ENCODE measurements at places on chromosomes 7 and 10.
A peak's percentile ranks its signal among the peaks of the same experiment; 100 is the strongest.

DNA sequence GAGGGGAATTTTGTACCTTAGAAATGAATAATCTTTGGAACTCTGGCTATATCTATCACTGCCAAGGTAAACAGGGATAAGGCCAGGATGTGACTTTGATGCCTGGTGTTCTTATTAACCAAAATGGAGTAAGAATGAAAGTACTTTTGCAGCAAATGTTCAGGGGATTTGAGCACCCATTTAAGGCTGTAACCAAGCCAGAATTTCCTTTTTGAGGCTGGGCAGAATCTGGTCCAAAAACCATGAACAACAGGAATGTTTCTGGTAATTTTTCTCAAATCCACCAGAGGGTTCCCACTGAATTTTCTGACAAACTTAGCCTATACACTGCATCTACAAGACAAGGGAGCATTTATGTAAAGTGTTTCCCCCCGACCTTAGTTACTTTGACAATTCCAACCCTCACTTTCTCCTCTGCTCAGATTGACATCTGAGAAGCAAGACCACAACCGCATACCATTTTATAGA, 120.6 kb downstream of the BAMBI start:
- no peak for DNase-seq

DNA sequence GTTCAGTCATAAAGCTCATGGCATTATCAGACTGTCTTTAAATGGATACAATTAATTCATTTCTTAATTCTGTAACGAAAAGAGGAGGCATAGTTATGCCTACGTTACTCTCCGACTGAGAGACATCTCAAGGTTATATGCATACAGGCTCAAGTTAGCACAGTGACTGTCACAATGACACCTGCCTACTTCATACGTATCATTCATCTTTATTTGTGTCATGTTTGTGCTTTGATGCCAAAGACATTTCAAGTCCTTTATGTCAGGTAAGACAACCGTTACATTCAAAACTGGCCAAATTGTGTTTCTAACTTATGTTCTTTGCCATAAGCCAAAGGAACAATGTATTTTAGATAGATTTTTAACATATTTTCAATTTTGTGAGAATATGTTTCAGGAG, 328.8 kb upstream of the NRG3 start:
- DNase-seq, result no peak

DNA sequence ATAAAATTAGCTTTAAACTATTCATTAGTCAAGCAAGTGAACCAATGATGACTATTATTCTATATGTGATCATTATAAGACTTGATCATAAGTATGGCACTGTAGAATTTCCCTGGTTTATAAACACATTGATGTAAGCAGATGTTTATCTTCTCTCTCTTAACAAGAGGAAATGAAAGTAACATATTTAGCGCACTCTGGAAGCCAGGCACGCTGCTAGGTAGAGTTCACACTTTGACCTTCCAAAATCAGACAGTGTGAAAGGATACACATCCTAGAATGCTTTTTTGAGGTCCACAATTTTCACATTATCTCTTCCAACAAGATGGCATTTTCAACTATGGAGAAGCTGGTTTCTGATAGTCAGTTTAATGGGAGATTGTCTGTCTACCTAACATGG, 529.4 kb upstream of the IGFBP3 start:
- DNase-seq, result no peak

GRCh38 chr10:113326160-113327111, 226.4 kb upstream of the HABP2 start:
- DNase-seq, result peak; percentile 97

DNA sequence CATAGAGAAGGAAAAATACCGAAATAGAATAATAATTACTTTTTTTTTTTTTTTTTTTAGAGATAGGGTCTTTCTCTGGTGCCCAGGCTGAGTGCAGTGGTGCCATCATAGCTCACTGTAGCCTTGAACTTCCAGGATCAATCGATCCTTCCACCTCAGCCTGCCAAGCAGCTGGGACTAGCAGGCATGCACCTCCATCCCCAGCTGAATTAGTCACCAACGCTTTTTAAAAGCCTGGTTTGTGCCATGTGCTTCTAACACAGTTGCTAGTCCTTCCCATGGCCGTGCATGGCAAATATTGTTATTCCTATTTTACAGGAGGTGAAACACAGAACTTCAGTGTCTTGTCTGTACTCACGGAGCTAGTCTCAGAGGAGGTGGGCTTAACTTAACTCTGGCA, 23.2 kb downstream of the LYZL2 start:
- no peak for DNase-seq

DNA sequence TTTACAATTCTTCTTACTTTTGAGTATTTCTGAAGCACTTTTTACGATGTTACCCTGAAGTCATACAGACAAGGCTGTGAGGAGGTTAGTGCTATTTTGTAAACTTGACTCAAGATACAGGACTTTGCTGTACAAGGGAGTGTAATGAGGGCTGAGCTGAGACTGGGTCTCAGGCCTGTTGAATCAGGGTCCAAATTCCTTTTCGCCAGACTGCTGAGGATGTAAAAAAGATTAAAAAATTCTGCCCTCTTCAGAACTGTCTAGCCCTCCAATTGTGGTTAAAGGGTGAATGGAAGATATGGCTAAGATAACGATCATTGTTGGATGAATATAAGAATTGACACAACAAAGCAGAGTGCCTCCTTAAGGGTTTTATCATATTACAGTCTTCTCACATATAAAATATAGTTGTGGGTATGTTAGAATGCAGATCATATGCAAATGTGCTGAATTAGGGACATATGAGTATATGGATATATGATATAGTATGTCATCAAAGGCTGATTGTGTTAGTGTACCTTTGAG, 165.4 kb downstream of the SUGCT start:
- DNase-seq, result no peak

- DNase-seq, result peak; percentile 73
These were observed 240.2 kb downstream of the PTEN start for GRCh38 chr10:88103576-88103975.

- DNase-seq, result no peak
These were observed 39.5 kb downstream of the STEAP1B start for GRCh38 chr7:22460363-22460988.

GRCh38 chr10:11328264-11329061, 283.0 kb downstream of the USP6NL start:
- DNase-seq, result no peak

GRCh38 chr7:17405786-17406185, 107.3 kb downstream of the AHR start:
- DNase-seq, result peak; percentile 40

GRCh38 chr7:121002757-121003200, 14.3 kb downstream of the CPED1 start:
- DNase-seq, result no peak

DNA sequence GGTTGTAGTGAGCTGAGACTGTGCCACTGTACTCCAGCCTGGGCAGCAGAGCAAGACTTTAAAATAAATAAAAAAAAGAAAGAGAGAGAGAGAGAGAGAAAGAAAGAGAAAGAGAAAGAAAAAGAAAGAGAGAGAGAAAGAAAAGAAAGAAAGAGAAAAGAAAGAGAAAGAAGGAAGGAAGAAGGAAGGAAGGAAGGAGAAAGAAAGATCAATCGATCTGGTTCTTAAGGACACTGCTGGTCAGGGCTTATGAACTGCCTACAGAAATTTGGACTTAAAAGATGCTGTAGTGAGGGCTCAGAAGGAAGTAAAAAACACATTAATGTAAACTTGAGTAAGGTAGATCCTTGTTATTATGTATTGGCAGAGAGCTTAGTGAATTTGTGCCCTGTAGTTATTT, 62.4 kb downstream of the COPG2 start:
- DNase-seq, result no peak

GRCh38 chr10:62178568-62178967, 90.1 kb downstream of the RTKN2 start:
- DNase-seq, result no peak

GRCh38 chr10:106714734-106715555, 449.6 kb downstream of the SORCS1 start:
- no peak for DNase-seq

DNA sequence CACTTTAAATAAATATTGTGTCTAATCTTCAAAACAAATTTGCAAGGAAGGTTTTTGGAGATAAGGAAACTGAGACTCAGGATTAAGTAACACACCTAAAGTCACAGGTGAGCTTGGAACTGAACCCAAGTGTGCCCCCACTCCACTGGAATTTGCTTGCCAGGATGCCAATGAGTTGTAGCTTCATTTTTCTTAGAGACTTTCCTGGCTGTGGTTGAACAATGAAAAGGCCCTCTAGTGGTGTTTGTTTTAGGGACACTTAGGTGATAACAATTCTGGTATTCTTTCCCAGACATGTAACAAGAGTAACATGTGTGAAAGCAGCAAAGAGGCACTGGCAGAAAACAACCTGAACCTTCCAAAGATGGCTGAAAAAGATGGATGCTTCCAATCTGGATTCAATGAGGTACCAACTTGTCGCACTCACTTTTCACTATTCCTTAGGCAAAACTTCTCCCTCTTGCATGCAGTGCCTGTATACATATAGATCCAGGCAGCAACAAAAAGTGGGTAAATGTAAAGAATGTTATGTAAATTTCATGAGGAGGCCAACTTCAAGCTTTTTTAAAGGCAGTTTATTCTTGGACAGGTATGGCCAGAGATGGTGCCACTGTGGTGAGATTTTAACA, 1.5 kb downstream of the IL6 start:
- DNase-seq, result peak; percentile 39

DNA sequence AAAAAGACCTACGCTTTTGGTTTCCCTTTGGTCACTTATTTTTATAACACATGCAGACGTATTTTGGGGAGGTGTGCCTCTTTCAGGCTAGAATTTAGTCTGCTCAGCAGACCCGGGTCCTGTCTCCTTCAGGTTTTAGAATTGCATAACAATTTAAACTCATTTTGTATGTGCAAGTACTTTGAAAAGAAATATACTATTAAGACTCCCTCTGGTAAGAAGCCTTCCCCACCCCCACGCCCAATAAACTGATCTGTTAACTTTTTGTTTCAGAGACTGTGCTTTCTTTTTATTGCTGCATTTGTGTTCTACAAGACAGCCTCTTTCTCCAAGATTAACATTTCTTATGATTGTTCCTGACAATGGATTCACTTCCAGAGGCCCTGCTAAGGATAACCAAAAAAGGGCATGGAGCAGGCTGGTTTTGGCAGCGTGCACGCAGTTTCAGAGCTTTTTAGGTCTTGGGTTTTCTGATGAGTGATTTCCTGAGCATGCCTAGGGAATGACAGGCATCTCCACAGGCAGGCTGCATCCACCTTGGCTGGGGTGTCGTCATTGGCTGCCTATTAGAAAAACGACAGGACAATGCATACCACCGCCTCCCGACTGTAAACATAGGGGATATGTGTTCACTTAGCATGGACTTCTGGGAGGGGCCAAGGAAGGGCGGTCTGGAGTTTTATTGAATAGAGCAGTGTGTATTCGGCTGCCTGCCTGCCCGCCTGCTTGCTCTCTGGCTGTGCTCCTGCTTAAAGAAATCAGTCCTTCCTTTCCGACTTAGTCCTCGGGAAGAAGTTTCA, at the start of gene CALD1:
CALD1 (plus strand) TSS at position 694 of the 800 bp plus-strand sequence. CDS start 88,100 bp downstream, outside the sequence.
- no peak for DNase-seq

GRCh38 chr10:69952821-69953221, 99.8 kb upstream of the MACROH2A2 start:
- no peak for DNase-seq

GRCh38 chr10:679556-679955, 9.9 kb downstream of the DIP2C start:
- DNase-seq, result no peak

GRCh38 chr10:71600849-71601248, 118.7 kb downstream of the C10orf105 start:
- DNase-seq, result peak; percentile 89

GRCh38 chr7:48976253-48976652, 51.9 kb downstream of the CDC14C start:
- peak; percentile 86 for DNase-seq

GRCh38 chr7:107166736-107167426, 1.9 kb upstream of the HBP1 start:
- no peak for DNase-seq

GRCh38 chr7:105204953-105205352, 183.8 kb downstream of the SRPK2 start:
- no peak for DNase-seq

GRCh38 chr10:116307455-116307854, 16.8 kb upstream of the CCDC172 start:
- no peak for DNase-seq

DNA sequence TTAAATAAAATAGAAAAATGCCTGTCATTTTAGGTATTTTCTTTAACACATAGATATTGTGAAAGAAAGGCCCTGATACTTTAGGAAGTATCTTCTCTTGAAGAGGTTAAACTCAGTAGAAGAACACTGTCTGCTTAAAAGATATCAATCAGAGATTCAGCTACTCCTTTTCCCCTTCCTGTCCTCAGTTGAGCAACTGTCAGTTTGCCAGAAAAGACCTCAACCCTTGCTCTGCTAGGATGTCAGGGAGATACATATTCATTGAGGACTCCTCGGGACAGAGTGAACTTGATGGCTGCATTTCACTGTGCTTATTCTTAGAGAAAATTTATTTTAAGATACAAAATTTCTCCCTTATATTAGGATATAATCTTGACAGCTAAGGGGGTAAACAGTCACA, 173.6 kb upstream of the CACNA2D1 start:
- DNase-seq, result no peak

- DNase-seq, result no peak
These were observed 542.2 kb upstream of the FOXK1 start for GRCh38 chr7:4139656-4140625.

GRCh38 chr7:129252128-129252527, 27.3 kb downstream of the AHCYL2 start:
- no peak for DNase-seq

DNA sequence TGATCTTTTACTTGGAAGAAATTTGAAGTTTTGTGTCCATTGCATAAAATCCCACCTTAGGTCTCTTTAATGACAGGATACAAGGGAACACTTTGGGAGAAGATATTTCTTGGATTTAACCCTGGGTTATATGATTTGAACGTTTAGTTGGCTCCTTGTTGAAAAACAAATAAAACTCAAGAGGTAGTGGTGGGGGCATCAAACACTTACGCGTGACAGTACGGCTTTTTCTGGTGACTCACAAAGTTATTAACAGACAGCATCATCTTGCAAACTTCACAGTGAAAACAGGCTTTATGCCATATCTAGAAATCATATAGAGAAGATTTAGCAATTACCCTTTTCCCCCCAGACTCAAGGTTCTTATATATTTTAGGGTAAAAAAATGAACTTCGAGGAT, 699 bp downstream of the NRAP start:
- DNase-seq, result no peak

DNA sequence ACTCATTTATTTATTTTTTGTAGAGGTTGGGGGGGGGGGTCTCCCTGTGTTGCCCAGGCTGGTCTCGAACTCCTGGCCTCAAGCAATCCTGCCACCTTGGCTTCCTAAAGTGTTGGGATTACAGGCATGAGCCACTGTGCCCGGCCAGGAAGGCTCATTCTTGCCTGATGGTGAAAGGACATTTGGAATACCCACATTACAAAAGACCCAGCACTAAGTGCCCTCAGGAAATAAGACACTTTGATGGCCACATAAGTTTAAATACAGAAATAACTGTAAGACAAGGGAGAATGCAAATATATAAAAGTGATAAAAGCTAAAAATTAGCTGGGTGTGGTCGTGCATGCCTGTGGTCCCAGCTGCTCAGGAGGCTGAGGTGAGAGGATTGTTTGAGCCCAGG, 8.0 kb upstream of the SERPINE1 start:
- DNase-seq, result no peak

- DNase-seq, result no peak
These were observed 407.2 kb upstream of the SHH start for GRCh38 chr7:156219307-156220077.

All from inflammatory macrophage treated with lipopolysaccharide for 1 hour (primary cell).